ENCODE measurements at places on chromosomes 12 and 14. TPM values are rescaled to one million over a fixed set of nuclear protein-coding genes. Genes with fewer than 3 reads are reported as not detected.

DDN gene
- total RNA-seq, result 0.20 TPM

SLC38A4 gene
- not detected for total RNA-seq

SLC10A1 gene
- total RNA-seq, result not detected

DNA sequence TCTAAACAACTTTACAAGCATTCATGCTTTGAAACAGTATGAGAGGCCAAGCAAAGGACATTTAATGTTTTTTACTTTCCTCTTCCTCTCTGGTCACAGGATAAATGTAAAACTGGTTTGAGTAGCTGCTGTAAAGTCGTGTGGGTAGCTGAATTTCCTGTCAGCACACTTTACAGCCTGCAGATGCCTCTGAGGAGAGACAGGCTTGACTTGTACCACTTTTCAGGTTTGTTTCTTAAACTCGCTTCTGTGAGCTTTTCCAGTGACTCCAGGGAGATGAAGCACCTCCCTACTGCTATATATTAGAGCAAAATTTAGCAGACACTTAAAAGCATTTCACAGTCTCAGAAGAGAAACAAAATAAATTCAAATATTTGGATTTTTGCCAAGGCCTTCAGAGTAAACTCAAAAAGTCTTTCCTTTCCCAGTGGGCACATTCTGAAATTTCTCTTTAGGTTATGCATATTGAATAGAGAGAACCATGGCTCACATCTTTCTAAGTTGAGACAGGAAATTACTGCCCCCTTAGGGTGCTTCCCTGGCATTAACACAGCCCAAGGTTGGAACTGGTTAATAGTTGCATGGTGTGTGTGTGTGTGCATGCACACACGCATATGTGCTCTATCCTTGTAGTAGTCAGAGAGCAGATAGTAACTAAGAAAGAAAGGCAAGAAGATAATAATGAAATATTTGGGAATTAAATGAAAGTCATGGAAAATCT lies 557.3 kb upstream of the MIS18BP1 start:
- no peak for DNase-seq

DNA sequence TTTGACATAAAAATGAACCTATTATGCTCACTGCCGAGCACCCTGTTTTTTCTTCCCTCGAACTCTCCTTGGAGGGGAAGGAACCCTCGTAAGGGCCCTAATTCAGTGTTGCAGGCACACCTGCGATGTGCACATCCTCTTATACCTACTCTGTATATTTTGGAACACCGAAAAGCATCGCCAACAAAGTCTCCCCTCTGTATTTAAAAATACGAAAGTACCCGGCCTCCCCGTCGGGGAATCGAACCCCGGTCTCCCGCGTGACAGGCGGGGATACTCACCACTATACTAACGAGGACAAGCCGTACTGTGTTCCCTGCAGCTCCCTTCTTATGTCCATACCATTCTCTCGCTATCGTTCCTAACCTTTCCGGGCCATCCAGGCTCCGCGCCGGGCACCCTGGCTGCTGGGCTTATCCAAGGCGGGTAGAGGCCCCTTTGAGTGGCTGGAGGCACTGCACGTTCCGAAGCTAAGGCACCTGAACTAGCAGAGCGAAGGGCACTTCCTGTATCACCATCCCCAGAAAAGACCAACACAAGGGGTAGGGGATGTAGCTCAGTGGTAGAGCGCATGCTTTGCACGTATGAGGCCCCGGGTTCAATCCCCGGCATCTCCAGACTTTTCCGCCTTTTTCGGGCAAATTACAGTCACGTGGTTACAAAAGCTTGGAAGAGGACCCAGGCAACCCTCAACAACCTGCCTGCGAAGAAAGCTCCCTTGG lies 25.1 kb upstream of the UBC start:
- DNase-seq, result peak; percentile 80

GRCh38 chr14:93736378-93737014 lies 51.8 kb downstream of the PRIMA1 start:
- no peak for DNase-seq

GRCh38 chr14:97916669-97917568 lies 1119.7 kb downstream of the VRK1 start:
- no peak for DNase-seq

GRCh38 chr12:51448618-51449256 lies 24.1 kb downstream of the SLC4A8 start:
- DNase-seq, result no peak

DNA sequence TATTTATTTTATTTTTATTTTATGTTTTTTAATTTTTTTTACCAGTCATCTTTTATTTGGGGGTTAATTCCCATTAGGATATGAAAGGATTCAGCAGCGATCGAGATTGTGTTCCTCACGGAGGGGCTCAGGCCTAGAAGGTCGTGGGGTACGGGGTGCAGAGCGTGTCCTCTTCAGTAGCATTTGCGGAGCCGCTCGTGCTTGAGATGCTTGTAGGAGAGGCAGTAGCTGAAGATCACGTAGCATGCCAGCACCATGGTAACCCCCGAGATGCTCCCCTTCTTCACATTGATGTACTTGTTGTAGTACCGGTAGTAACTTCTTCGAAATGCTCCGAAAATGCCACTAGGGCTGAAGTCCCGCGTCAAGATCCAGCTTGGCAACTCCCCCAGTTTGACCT lies 40.5 kb upstream of the PLEKHG6 start:
- no peak for DNase-seq

All from activated B cell treated with CpG ODN at 0.5 μM for 24 hours (primary cell).